ENCODE measurements at places on chromosomes 11 and 22. TPM values are rescaled to one million over a fixed set of nuclear protein-coding genes. Genes with fewer than 3 reads are reported as not detected.

GRCh38 chr22:39851606-39852315, 41.8 kb downstream of the ENTHD1 start:
- no peaks in the 10 kb centered on the region for H3K27me3 ChIP-seq
- no peaks in the 10 kb centered on the region for H3K4me1 ChIP-seq
- H3K4me3 ChIP-seq, result no peak overlapping the region
- H3K27ac ChIP-seq, result no peak overlapping the region
- no peaks in the 10 kb centered on the region for H3K36me3 ChIP-seq

DNA sequence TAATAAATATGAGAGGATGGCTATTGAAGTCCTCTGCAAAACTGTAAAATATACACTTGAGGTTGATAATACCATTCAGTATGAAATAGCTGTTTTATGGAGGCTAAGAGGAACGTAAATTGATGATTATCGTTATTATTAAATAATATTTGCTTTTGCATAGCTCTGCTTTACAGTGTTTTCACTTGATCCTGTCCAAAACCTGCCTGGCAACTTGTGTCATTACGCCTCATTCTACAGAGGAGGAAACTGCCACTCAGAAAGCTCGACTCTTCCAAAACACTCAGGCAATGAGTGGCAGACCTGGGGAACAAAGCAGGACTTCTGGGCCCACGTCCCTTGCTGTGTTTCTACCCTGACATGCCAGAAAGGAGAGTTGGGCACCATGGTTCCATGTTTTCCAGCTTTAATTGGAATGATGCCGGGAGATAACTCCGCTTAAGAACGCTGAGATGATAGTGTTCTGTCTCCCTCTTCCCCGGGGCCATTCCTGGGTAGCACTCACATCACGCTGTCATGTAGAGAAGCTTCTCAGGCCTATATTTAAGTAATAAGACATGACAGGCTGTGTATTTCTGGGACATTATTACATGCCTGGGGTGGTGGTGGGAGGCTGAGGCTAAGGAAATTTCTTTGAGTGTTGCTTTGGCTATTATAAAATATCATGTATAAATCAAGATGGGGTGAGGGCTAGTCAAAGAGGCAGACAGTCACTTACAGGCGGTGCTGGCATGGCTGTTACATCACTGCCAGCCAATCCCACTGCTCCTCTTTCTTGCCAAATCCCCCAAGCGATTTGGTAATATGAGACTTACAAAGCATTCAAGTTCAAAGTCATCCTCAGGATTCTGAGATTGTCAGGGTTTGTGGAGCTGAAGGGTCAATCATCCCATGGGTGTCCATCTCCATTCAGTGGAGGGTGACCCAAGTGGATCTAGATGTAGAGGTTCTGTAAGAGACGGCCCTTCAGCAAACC, 501.7 kb downstream of the INSC start:
- H3K4me3 ChIP-seq, result no peak overlapping the region
- peaks cover 19% of the 10 kb centered on the region for H3K4me1 ChIP-seq
- no peaks in the 10 kb centered on the region for H3K27me3 ChIP-seq
- H3K36me3 ChIP-seq, result no peaks in the 10 kb centered on the region
- H3K27ac ChIP-seq, result no peak overlapping the region
- no peak for DNase-seq

- H3K36me3 ChIP-seq, result no peaks in the 10 kb centered on the region
- no peaks in the 10 kb centered on the region for H3K4me1 ChIP-seq
Observed at GRCh38 chr11:60785136-60785535, at the start of gene MS4A10. Gene MS4A10 (plus strand): TSS chr11:60785333. CDS start chr11:60790336, 5,003 bp downstream.

DNA sequence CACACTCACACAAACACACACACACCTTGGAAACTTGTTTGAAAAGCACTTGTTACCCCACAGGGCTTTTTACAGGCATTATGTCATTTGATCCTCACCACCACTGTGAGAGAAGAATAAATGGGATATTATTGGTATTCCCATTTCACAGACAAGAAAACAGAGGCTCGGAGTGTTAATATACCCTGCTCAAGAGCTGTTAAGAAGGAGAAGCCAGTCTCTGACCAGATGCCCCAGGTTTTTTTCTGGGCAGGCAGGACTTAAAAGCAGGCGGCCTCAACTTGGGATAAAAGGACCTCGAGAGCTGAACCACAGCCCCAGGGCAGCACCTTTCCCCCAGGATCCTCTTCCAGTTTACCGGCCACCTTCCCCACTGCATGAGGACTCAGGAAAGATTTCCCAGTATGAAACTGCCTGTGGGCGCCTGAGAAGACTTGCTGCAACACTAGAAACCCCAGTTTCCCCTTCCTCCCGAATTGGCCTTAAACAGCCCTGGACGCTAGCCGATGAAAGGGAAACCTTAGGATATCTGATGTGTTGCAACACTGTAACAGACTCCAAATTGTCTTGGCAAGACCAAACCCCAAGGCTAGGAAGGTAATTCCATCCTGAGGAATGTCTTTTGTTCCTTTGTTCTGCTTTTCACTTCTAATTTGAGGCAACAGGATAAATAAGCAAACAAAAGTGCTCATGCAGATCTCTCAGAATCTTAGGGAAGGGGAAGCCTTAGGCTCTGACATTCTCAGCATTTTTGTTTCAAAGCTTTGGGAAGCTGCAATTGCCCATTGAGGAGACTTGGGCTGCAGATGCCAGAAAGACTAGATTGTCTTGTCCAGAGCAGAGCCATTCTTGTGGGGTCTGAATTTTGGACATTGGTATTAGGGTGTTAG, 173.5 kb downstream of the TRIM29 start:
- no peaks in the 10 kb centered on the region for H3K4me1 ChIP-seq
- no peak for DNase-seq
- H3K27ac ChIP-seq, result no peak overlapping the region
- no peaks in the 10 kb centered on the region for H3K27me3 ChIP-seq
- no peak overlapping the region for H3K4me3 ChIP-seq

The C11orf65 gene
- 0.33 TPM for polyA plus RNA-seq

Data from stomach (tissue), 19 donors.